NCI-H82 (cell line): ENCODE measurements at places on chromosomes 5 and 9.

- no peak for DNase-seq
These were observed 321.8 kb downstream of the SLIT3 start for GRCh38 chr5:168979135-168979534.

DNA sequence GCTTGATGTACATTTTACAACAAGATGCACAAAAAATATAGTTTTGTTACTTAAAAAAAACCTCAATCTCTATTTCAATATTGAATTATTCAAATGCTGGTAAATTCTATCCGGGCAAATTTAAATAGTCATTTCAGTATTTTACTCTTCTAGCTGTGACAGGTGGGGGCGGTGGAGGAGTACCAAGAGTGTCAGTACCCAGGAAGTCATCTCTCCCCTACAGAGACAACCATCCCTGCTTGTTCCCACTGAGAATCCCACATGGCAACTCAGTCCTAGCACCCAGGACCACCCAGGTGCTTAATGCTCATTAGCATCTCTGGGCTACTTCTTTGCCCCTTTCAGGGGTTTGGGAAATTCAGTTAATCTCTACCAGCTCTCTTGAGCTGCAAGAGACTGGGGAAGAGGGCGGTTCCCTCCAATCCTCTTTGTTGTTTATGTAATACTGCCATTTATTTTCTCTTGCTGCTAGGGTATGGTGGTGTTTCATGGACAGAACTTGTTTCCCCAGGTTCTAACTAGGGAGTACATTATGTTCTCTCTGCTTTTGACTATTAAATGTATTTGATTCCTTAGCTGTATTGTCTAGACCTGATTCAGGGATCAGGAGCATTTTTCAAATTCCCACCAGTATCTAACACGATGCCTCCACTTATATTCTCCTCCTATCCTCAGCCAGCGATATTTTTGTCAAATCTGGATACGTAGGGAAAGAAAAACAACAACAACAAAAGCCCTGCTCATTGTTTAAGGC lies 122.5 kb downstream of the CDH18 start:
- DNase-seq, result no peak

GRCh38 chr5:172611913-172612312 lies 29.1 kb upstream of the NEURL1B start:
- DNase-seq, result no peak

DNA sequence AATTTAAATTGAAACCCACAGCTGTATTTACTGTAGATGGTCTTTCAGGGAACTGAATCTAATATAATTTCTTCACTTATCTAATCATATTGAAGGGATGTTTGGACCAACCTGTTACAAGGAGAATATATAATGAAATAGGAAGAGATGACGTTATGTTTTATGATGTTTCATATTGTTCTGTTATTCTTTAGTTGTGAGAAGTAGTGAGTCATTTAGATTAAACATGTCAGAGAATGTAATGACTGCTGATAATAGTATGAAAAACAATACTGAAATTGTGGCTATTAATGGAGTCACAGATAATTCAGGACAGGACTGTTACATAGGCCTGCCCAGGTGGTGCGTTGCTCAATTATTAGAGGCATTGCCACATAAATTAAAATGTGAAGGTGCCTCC lies 1993.4 kb downstream of the EFNA5 start:
- no peak for DNase-seq

DNA sequence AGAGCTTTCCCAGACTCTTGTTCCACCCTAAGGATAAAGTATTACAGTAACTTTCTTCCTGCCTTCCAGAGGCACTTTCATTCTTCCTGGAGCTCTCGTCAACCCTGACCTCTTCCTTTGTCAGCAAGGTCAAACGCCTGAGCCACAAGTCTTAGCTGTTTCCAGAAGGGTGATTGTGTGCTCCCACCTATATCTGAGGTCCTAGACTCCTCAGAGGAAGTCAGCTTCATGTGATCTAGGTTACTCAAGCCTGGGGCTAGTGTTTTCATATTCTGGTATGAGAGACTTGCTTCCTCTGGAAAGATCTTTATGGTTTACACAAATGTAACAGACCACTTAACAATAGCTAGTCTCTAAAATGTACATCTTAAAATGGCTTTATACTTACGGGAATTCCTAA lies 5.4 kb upstream of the FAM120A start:
- no peak for DNase-seq

DNA sequence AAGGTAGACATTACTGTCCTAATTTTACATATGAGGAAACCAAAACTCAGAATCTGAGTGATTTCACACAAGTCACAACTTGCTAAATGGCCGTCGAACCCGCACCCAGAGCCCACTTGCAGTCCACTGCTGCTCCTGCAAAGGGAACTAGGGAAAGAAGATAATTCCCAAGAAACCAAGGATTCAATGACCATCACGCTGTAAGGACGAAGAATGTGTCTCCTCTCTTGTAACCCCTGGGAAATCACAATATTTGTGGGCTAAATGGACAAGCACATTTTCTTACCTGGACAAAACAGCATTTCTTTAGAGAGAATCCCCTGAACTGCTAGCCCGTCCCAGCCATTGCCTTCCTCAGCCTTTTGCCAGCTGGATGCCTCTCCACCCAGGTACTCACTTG lies 2.4 kb downstream of the RPS14 start:
- DNase-seq, result no peak

DNA sequence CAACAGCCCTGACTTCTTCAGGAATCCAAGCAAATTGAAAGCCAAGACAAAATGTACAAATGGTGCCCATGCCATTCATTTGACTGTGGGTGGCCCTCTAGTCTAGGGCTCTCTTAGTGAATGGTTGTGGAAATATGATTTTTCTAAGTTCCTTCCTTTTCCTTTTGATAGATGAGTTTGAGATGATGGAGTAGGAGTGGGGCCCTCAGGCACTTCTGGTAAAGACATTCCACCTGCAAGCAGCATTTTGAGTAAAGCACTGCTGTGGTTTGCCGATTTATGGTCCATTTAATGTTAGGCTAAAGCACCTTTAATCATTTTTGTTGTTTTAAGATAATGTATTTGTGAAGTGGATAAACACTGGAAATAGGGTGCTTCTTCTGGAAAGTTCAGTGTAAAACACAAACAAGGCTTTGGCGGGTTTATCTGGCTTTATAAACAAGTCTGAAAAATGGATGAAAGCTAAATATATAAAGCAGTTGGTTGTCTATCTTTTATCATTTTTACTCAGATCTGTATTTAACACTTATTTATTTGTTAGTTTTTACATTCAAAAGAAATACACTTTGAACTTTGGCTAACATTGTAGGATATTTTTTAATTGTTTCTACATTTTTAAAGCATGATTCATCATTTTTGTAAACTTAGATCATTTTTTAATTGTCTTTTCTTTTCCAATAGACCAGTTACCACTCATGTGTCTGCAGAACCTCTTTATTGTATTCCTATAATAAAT lies 213.5 kb downstream of the PJA2 start:
- DNase-seq, result no peak

DNA sequence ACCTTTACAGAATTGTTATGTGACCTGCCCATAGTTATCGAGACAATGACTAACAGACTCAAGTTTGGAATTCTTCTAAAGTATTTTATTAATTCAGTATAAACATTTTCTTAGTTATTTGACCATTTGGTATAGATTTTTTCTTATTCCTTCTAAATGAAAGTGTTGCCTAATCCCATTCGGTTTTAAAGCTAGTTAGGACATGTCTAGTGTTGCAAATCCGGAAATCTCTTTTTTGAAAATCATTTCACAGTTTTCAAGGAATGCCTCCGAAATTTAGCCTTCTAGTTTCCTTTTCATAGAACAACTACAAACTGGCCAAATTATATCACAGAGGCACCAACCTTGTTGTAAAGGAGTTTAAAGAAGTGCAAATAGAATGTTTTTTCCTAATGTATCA lies 171.8 kb downstream of the XRCC4 start:
- DNase-seq, result no peak

DNA sequence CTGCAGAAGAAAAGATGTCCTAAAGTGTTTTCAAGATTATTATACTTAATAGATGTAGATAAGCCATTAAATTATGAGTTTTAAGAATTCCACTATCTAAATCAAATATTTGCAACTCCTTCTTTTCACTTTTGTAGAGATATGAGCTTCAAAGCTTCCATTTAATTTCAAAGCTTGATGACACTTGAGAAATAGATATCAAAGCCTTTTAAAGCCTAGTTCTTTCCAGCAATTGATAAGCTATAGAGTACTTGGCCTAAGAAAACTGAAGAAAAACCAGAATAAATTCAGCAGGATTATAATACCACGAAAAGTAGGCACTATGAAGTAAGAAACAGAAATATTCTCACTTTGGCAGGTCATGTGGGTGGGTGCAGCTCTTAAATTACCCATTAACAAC lies 1.7 kb downstream of the TNFSF8 start:
- DNase-seq, result no peak

- DNase-seq, result no peak
These were observed 136.3 kb upstream of the BASP1 start for GRCh38 chr5:17081142-17081541.

- peak; percentile 89 for DNase-seq
These were observed 18.8 kb downstream of the TRIO start for GRCh38 chr5:14161825-14162556.

GRCh38 chr5:32808783-32809182 lies 97.7 kb downstream of the NPR3 start:
- DNase-seq, result no peak

GRCh38 chr5:147055089-147055826 lies 176.7 kb upstream of the PPP2R2B start:
- DNase-seq, result no peak

GRCh38 chr5:133129950-133130349 lies 78.1 kb downstream of the HSPA4 start:
- no peak for DNase-seq

- DNase-seq, result no peak
These were observed 36.3 kb downstream of the ADAMTS19 start for GRCh38 chr5:129496421-129496820.

- no peak for DNase-seq
These were observed 41.2 kb downstream of the EGFLAM start for GRCh38 chr5:38299585-38299984.

DNA sequence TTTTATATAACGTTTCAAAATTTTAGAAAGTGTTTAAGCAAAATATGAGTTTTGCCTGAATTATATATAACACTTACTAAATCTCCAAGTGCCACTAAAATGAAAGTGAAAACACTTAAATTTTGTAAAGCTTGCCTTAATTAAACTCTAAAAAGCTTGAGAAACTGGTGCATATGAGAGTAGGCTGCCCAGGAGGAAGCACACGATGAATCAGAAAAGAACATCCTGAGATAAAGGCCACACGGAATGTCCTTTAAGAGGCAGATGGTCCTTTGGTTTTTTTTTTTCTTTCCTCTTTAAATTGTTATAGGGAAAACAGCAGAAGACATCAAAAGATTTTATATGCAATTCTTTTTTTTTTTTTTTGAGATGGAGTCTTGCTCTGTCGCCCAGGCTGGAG lies 60.3 kb downstream of the HABP4 start:
- no peak for DNase-seq

DNA sequence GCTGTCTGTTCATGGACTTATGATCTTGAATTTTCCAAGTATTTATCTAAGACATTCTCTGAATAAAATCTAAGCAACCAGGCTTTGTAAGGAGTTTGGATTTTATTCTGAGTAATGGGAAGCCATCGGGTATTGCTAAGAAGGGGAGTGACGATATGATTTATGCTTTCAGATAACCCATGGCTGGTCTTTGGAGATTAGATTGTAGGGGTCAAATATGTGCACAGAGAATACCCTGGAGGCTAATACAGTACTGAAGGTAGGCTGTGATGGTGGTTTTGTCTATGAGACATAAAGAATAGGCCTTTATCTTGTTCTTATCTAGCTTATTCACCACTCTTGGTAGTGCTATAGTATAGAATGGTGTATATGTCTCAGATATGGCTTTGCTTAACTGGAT lies 60.0 kb upstream of the C5orf46 start:
- no peak for DNase-seq

- DNase-seq, result peak; percentile 10
These were observed 23.1 kb downstream of the PRELID2 start for GRCh38 chr5:145811834-145812625.

DNA sequence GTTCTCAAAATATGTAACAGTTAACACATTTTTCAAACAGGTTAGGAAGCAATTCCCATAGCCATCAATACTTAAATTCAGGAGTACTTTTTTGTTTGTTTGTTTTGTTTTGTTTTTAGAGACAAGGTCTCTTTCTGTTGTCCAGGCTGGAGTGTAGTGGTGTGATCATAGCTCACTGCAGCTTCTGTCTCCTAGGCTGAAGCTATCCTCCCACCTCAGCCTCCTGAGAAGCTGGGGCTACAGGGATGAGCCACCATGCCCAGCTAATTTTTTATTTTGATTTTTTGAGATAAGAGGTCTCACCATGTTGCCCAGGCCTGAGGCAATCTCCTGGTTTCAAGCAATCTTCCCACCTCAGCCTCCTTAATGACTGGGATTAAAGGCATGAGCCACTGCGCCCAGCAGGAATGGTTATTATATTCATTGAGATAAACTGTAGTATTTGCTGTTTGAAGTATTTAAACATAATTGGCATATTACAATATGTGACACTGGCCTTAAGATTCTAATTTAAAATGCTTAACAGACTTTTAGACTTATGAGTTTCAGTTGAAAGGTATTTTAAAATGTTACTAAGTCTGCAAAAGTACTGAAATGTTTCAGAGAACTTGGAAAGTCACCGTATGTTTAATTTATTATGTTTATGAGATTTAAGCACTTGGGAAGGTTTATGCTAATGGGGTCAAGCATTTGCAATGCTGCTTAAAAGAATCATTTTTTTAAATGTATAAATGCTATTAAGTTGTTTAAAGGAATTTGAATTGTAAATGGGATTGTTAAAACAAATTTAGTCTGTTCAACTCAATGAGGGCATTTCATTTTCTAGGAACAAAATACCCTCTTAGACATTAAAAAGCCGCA lies 17.0 kb downstream of the UTP15 start:
- no peak for DNase-seq

DNA sequence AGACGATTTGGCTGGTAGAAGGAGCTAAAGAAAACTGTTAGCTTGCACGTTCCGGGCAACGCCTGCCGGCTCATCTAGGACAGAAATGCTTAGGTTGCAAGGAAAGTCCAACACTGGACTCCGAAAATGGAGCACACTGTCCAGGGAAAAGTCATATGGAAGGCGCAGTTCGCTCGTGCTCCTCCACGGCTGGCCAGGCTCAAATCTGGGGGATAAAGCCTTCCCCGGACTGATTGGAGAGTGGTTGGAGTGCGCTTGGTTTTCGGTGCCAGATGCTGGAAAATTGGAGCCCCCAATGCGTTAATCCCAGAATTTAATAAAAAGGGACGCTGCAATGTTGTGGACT lies 955 bp downstream of the CDH6 start:
- peak; percentile 28 for DNase-seq

GRCh38 chr5:169697511-169697890 lies 60.4 kb downstream of the DOCK2 start:
- no peak for DNase-seq

- DNase-seq, result peak; percentile 60
These were observed 180.6 kb downstream of the SNCAIP start for GRCh38 chr5:122492675-122493074.

GRCh38 chr5:137035480-137035878 lies 463.6 kb downstream of the SPOCK1 start:
- no peak for DNase-seq

GRCh38 chr5:56337715-56338319 lies 104.7 kb upstream of the ANKRD55 start:
- DNase-seq, result no peak
